ENCODE measurements at places on chromosomes 1 and 21.
A peak's percentile ranks its signal among the peaks of the same experiment; 100 is the strongest.

GRCh38 chr1:149849947-149850360 is 49.4 kb upstream of the BOLA1 start:
- no peak for DNase-seq

DNA sequence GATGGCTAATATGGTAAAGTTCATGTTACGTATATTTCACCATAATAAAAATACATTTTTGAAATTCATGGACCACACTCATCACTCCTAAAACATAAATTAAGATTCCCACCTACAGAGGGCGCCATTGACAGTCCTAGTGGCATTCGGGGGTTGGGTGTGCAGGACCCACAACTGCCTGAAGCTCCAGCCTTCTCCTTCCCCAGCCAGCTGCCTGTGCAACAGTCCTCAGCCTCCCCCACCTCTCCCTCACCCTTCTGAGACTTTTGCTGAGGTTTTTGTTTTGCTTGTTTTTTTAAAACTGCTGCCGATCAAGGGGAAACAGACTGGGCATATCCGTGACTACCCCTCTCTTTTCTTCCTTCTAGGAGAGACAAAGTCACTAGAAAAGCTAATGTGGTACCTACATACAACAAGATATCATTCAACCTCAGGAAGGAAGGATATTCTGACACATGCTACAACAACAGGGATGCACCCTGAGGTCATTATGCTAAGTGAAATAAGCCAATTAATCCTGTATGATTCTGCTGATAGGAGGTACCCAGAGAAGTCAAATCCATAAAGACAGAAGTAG is 9.2 kb upstream of the EVA1C start:
- peak; percentile 22 for DNase-seq

DNA sequence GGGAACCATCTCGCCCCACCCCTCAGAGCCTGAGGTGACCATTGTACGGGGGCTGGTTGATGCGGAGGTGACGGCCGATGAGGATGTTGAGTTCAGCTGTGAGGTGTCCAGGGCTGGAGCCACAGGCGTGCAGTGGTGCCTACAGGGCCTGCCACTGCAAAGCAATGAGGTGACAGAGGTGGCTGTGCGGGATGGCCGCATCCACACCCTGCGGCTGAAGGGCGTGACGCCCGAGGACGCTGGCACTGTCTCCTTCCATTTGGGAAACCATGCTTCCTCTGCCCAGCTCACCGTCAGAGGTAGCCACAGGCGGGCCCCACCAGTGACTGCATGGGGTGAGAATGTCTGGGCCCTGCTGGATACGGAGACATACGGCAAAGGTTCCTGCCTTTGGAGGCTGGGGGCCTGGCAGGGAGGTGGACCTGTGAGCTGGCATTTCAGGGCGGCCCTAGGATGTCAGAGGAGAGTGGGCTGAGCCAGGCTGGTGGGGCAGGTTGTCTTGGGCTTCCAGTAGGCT is 98.5 kb downstream of the TRIM11 start:
- no peak for DNase-seq

GRCh38 chr21:46340998-46341397 is 17.0 kb downstream of the PCNT start:
- DNase-seq: no peak

DNA sequence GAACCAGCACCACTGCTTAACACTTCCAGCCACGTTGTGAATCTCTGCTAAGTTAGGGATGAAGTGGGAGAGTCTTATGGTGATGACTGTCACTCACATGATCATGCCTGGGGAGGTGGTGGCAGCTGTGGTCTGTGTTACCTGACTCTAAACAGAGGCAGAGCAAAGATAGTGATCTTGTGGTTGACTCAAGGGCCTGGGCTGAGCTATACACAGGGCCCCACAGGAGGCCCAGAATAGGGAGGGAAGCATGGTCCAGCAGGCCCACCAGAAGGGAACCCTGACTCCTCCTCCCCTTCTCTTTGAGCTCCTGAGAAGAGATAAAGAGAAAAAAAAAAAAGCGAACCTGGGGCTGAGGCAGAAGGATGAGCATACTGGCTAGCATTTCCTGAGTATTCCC is 55.0 kb downstream of the PLXNA2 start:
- no peak for DNase-seq

GRCh38 chr21:42503711-42504110 is 7.7 kb upstream of the RSPH1 start:
- DNase-seq: no peak

All from DMS153 (cell line).